ENCODE measurements at places on chromosomes 3 and 15. TPM values are rescaled to one million over a fixed set of nuclear protein-coding genes. Genes with fewer than 3 reads are reported as not detected.
A peak's percentile ranks its signal among the peaks of the same experiment; 100 is the strongest.

GRCh38 chr3:13714251-13714916, 165.5 kb downstream of the FBLN2 start:
- DNase-seq: peak; percentile 68

DNA sequence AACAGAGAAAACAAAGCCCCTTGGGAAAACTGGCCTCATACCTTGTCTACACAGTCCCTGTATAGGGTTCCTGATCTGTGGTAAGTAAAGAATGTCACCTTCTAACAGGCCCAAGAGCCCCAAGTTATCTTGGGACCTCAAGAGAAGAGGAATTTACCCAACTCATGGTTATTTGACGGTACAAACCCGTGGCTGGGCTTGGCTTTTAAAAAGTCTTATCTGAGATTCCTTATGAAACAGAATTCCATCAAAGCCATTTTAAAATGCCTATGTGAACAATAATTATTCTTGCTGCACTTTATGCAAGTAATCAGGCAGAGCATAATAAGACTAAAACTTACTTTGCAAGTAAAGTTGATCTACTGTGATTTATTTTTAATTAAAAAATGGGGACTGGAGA, 13.9 kb upstream of the SORD start:
- no peak for DNase-seq

GNAT1 gene
- total RNA-seq: not detected

GRCh38 chr3:148360051-148360450, 337.7 kb upstream of the AGTR1 start:
- DNase-seq: no peak

DNA sequence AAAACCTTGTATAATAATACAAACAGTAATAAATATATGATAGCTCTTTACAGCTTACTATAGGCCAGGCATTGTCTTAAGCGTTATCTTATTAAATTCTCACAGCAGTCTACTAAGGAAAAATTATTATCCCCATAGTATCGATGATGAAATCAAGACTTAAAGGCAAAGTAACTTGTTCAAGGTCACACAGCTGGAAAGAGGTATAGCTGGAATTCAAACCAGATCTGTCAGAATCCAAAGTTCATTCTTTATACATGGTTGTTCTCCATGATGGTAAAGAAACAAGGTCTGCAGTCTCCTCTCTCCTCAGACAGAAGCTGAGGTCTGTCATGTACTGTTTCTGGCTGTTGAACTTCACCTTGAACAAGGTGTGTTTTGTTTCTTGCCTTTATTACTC, 15.4 kb upstream of the SLC22A13 start:
- no peak for DNase-seq

GRCh38 chr3:46910166-46910760, 32.7 kb downstream of the PTH1R start:
- no peak for DNase-seq

DNA sequence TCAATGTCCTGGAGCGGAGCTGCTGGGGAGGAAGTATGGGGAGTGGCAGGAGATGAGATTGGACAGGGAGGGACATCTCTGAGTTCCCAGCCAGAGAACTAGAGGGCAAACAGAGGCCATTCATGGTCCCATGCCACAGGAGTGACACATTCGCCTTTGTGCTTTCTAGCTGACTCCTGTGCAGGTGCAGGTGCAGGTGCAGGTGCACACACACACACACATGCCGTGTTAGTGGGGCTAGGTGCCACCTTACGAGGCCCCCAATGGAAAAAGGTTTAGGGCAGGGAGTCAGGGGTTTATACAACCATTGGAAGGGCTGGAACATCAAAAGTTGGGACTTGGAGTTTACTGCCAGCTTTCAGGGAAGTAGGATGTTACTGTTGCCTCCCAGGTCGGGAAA, 52.0 kb downstream of the TPRA1 start:
- no peak for DNase-seq
